Sigmoid colon (tissue), 7 donors: ENCODE measurements at places on chromosomes 1 and 21. TPM values are rescaled to one million over a fixed set of nuclear protein-coding genes. Genes with fewer than 3 reads are reported as not detected.
A peak's percentile ranks its signal among the peaks of the same experiment; 100 is the strongest.

DNA sequence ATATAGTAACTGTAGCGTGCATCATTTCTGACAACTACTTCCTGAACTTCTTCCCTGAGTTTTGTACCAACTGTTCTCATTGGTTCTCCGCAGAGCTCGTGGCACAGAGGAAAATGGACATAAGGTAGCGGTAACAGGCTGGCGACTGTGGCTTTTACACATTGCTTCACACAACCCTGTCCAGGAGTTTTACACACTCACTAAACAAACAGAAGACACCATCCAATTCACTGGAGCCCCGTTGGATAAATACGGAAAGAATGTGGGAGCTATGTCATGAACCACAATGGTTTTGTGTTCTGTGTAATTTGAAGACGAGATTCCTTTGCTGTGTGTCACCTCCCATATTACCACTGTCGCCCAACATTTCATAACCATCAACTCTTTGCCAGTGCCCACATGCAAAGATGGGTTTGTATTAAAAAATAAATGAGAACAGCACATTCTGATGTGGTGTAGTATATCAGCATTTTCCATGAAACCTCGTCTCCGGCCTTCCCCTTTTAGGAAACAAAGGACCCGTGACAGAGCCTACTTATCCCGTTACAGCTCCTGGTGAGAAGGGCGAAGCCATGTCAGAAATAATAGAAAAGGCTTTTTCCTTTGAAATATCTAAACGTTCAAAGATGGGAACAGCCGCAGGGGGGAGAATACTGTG lies 47.4 kb upstream of the ENAH start:
- DNase-seq, result no peak
- H3K4me1 ChIP-seq, result peaks cover 18% of the 10 kb centered on the region
- H3K4me3 ChIP-seq, result no peak overlapping the region
- H3K27ac ChIP-seq, result peak overlapping the region; percentile 70
- no peaks in the 10 kb centered on the region for H3K36me3 ChIP-seq
- H3K27me3 ChIP-seq, result no peaks in the 10 kb centered on the region

GRCh38 chr1:106768501-106768900 lies 288.0 kb upstream of the PRMT6 start:
- H3K4me3 ChIP-seq, result no peak overlapping the region
- no peak for DNase-seq
- no peak overlapping the region for H3K27ac ChIP-seq
- no peaks in the 10 kb centered on the region for H3K4me1 ChIP-seq

DNA sequence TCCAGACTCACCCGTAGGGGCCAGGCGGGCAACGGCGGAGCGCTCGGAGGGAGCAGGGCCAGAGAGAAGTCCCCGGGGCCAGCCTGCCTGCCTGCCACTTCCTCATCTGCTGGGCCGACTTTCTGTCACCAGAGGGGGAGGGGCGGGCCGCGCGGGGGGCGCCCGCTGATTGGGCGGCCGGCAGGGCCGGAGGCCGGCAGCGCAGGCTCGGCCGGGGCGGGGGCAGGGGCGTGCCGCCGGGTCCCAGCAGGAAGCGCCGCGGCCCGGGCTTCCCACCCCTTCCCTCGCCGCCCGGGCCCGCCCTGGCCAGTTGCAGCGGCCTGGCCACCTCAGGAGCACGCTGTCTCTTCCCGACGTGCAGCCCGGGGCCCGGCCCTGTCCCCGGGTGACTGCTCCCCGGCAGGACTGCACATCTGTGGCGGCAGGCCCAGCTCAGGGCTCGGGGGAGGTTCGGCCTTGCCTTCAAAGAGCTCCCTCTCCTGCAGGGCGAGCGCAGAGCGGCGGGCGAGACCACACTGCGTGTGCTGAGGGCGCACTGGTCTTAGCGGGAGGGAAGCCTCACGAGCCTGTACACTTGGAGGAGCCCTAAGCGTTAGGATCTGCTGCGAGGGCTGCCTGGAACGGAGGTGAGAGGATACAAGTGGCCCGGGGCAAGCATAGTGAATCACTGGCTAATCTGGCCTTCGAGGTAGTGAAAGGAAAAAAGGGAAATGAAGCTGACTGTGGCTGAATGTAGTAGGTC lies at the start of gene ELOVL1:
TSS of gene ELOVL1 (minus strand) at position 108 of the 742 bp plus-strand sequence. CDS start 2,402 bp downstream, outside the sequence.
- peaks cover 12% of the 10 kb centered on the region for H3K36me3 ChIP-seq
- peaks cover 21% of the 10 kb centered on the region for H3K4me1 ChIP-seq
- peak within 1 kb of the TSS; percentile 95 for H3K27ac ChIP-seq
- H3K27me3 ChIP-seq, result no peaks in the 10 kb centered on the region
- DNase-seq, result peak; percentile 95
- peak within 1 kb of the TSS; percentile 89 for H3K4me3 ChIP-seq

DNA sequence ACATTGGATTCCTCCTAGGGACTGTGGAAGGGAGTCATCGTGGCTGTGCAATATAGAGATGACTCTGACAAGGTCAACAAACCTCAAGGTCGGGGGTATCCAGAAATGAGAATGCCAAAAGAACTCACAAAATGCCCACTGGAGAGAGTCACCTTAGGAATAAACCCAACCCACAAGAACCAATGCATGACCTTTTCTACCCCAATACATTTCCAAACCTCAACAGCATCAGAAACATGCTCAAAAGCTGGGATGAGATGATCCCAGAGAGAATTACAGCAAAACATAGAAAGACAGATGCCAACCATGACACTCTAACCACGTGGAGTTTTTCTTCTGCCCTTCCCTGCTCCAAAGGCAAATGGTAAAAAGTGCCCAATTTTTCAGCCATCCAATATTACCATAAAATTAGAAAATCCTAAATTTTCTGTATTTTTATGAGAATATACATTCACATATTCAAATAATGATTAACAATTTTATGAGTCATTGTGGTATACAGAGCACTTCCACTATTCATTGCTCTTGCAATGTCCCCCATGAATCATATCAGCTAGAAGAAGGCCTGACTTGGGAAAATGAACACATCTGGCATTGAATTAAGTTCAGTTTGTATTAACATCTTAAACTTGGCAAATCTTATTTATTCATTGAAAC lies 88.2 kb upstream of the PALMD start:
- no peak overlapping the region for H3K4me3 ChIP-seq
- no peak overlapping the region for H3K27ac ChIP-seq
- no peaks in the 10 kb centered on the region for H3K4me1 ChIP-seq
- DNase-seq, result no peak
- no peaks in the 10 kb centered on the region for H3K27me3 ChIP-seq
- no peaks in the 10 kb centered on the region for H3K36me3 ChIP-seq

- peaks cover 58% of the 10 kb centered on the region for H3K36me3 ChIP-seq
- H3K4me3 ChIP-seq, result no peak overlapping the region
These were observed 57.8 kb upstream of the PGD start for GRCh38 chr1:10340930-10341590.

DNA sequence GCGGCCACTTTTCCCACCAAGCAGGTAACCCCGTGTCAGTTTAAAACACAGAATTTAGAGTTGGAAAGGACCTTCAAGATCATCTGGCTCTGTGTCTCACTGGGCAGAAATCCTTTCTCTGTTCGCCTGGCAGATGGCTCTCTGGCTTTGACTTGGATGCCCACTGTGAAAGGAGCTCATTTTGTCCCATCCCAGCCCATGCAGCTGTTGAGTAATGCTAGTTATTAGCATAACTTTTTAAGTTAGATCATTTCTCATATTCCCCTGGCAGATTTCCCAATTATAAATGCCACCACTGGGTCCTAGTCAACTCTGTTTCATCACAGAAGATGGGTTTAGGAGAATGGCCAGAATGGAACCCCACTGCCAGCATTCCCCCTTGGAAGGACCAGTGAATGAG lies 55.9 kb downstream of the SLC35F3 start:
- no peaks in the 10 kb centered on the region for H3K4me1 ChIP-seq
- no peak overlapping the region for H3K4me3 ChIP-seq
- DNase-seq, result no peak
- H3K27ac ChIP-seq, result no peak overlapping the region
- H3K27me3 ChIP-seq, result no peaks in the 10 kb centered on the region
- no peaks in the 10 kb centered on the region for H3K36me3 ChIP-seq

DNA sequence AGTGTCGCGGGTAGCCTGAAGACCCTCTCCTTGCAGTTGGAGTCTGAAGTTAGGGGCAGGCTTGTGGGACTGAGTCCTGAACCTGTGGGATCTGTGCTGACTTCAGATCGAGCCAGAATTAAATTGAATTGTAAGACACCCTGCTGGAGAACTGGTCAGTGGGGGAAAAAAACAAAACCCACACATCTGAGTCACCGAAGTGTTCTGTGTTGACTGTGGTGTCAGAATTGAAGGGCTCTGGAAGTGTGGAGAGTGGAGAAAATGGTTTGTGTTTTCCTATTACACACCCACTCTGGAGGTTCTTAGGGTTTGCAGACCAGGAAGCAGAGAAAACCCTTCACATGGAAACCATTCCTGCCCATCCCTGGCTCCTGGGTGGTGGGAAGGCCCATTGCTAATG lies 209.5 kb upstream of the GALNT2 start:
- DNase-seq, result no peak
- no peak overlapping the region for H3K4me3 ChIP-seq
- no peaks in the 10 kb centered on the region for H3K27me3 ChIP-seq
- H3K27ac ChIP-seq, result no peak overlapping the region

DNA sequence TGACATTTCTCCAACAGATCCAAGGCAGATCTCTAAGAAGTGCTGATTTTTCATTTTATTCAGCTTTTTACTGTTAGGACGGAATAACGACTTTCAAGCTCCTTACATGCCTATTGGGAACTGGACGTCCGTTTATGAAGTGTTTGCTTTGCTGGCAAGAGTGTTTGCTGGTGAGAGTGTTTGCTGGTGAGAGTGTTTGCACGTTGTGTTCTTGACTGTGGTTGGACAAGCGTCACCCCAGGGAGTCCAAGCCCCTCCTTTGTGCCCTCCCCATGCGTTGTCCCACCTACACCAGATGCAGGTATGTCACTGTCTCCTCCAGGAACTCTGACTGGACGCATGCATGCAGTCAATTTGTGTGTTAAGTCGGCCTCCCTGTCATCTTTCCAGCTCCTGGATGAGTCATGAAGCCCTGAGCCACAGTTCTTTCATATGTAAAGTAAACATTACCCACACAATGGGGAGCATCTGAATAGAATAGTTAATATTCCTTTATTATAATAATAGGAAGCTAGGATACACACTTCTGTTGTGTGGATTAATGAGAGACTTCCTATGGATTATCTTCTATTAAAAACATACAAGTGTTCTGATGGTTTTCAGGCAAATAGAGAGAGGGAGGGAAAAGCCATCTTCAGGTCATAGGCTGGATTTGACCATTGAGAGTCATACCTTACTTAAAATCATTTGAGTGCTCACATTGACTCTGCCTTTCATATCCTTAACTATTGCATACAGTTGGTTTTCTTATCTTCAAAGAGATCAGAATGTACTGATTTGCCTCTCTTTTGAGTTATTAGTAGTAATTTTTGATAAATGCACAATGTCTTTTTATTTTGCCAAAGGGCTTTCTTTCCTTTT lies 119.2 kb downstream of the GALNT2 start:
- H3K4me1 ChIP-seq, result peaks cover 36% of the 10 kb centered on the region
- H3K27me3 ChIP-seq, result no peaks in the 10 kb centered on the region
- peak overlapping the region; percentile 79 for H3K27ac ChIP-seq
- H3K36me3 ChIP-seq, result no peaks in the 10 kb centered on the region
- peak; percentile 85 for DNase-seq

DNA sequence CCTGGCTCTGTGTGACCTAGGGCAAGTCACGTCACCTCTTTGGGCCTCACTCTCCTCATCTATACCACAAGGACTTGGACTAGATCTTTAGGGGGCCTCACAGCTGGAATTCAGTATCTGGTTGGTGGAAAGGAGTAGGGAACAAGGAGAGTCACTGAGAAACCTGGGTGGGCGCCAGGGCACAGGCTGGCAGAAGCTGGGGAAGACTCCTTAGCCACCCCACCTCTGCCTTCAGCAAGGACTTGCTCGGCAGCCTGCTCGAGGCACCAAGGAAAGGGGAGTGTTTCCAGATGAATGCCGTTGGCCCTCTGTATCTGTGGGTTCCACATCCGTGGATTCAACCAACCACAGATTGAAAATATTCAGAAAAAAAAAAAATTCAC lies 1.2 kb upstream of the OPTC start:
- no peaks in the 10 kb centered on the region for H3K36me3 ChIP-seq
- no peak overlapping the region for H3K27ac ChIP-seq
- no peak overlapping the region for H3K4me3 ChIP-seq
- H3K4me1 ChIP-seq, result peaks cover 20% of the 10 kb centered on the region
- DNase-seq, result peak; percentile 76

GRCh38 chr1:56200442-56200841 lies 378.9 kb downstream of the PLPP3 start:
- no peaks in the 10 kb centered on the region for H3K4me1 ChIP-seq
- no peak overlapping the region for H3K27ac ChIP-seq
- no peak overlapping the region for H3K4me3 ChIP-seq

DNA sequence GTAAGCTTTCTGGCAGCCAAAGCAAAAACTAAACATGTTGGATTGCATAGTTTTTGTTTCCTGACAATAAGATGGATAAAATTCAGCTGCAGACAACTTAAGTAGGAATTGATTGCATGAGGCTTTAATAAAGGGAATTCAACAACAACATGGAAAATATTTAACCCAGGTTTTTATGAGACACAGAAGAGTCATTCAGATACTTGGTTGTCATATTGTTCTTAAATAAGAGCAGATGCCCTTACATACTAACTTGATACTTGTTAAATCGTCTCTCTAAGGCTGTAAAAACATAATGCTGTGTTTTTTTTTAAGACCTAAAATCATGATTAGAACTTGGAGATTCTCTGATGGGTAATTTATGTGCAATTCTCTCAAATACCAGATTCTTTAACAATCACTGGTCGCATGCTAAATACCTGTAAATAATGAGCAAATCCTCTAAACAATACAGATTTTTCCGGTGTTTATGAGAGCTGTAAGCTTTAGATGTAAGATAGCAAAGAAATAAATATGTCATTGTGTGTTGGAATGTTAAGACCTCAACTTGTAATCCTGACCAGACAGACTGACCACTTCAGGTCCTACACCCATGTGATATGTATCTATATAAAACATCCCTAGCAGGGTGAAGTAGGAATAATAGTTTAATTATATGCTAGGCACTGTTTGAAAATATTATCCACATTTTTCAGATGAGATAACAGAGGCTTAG lies 37.8 kb upstream of the CD34 start:
- H3K4me1 ChIP-seq, result no peaks in the 10 kb centered on the region
- H3K27me3 ChIP-seq, result no peaks in the 10 kb centered on the region
- no peak for DNase-seq

DNA sequence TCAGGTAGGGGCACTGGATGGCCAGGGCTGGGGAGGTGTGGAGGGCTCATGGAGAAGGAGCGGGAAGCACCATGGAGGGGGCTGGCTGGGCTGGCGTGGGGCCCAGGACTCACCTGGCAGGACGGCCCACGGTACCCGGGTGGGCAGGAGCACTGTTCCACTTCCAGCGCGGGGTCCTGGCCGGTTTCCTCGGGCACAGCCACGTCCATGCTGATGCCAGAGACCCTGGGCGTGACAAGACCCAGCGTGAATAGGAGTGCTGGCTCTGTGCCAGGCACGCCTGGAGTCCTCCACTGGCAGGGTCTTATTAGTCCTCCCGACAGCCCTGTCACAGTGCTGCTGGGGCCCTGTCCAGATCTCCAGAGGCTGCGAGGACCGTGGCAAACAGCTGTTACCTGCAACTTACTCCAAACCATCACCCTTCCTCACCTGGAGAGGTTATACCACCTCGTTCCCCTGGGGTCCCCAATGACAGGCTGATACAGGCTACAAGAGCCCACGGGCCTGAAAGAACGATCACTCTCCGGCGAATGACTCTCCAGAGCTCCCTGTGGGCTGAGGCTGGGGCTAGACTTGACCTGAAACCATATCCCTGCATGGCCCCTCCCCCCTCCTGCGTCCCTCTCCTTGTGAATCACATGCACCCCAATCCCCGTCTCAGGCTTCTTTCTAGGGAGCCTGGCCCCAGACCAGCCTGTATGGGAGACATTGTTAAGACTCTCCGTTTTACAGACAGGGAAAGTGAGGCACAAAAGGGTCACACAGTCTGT lies 62.1 kb downstream of the HSPG2 start:
- H3K27ac ChIP-seq, result peak overlapping the region; percentile 78
- DNase-seq, result no peak

The SPATA45 gene
- not detected for total RNA-seq

The SNRNP40 gene
- total RNA-seq, result 36.4 TPM

The EDN2 gene
- total RNA-seq, result not detected

The BSND gene
- total RNA-seq, result not detected

The PPOX gene
- 30.9 TPM for total RNA-seq
